ENCODE measurements at places on chromosomes 11 and 22. TPM values are rescaled to one million over a fixed set of nuclear protein-coding genes. Genes with fewer than 3 reads are reported as not detected.

Gene SLC22A9
- not detected for total RNA-seq

Gene CHRM1
- not detected for total RNA-seq

Gene KRTAP5-7
- total RNA-seq = not detected

Gene PLEKHA7
- total RNA-seq = 0.18 TPM

Gene OR10A2
- not detected for total RNA-seq

Gene TSPAN18
- total RNA-seq = 0.30 TPM

Gene SMCO4
- 5.2 TPM for total RNA-seq

Gene MMP27
- not detected for total RNA-seq

Gene IGF2
- 1.5 TPM for total RNA-seq

Gene MIAT
- total RNA-seq = 1.2 TPM

Gene NLRP10
- not detected for total RNA-seq

Gene PHLDA2
- 5.0 TPM for total RNA-seq

Gene IL17REL
- total RNA-seq = 0.09 TPM

Gene THAP12
- 42.5 TPM for total RNA-seq

Gene OR5M8
- not detected for total RNA-seq

Gene NAALADL1
- 17.3 TPM for total RNA-seq

Gene RAB6A
- total RNA-seq = 189 TPM

Gene CBLIF
- not detected for total RNA-seq

Gene TECTA
- under 0.01 TPM for total RNA-seq

Gene PYGM
- total RNA-seq = 0.60 TPM

Gene NCAM1
- 14.2 TPM for total RNA-seq

Gene CCDC116
- under 0.01 TPM for total RNA-seq

Gene C1QTNF4
- total RNA-seq = 0.05 TPM

Gene APOL4
- total RNA-seq = not detected
